ENCODE measurements at places on chromosomes 6 and 20. TPM values are rescaled to one million over a fixed set of nuclear protein-coding genes. Genes with fewer than 3 reads are reported as not detected.

Gene FAM120B
- 21.9 TPM for total RNA-seq

GRCh38 chr20:3820048-3820900, at the start of gene AP5S1:
AP5S1 (plus strand) TSS chr20:3820547; CDS start chr20:3822118, 1,571 bp downstream.
- DNase-seq, result peak; percentile 96

DNA sequence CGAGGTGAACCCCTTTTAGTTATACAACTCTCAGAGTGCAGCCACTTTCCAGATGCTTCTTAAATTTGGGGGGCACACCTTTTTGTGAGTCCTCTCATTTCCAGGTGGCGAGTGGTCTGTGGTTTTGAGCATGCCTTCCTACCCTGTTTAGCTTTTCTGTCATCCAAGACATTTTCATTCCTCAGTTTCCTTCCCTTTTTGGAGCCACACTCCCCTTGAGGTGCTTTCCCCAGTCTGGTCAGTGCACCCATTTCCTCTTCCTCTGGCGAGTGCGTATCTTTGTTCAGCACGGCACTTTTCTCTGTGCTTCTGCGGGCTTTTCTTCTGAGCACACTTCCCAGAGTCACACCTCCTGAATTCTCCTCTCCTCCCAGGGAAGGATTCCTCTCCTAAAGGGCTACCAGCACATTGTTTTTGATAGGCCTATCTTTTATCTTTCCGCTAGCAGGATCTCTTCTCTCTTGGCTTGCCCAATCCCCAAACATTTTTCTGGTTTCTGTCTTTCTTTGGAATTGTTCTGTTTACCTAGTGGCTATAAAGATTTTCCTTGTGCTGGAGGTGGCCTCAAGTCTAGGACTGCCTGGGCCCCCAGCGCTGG, 1.4 kb downstream of the PHF20 start:
- peak; percentile 56 for DNase-seq

DNA sequence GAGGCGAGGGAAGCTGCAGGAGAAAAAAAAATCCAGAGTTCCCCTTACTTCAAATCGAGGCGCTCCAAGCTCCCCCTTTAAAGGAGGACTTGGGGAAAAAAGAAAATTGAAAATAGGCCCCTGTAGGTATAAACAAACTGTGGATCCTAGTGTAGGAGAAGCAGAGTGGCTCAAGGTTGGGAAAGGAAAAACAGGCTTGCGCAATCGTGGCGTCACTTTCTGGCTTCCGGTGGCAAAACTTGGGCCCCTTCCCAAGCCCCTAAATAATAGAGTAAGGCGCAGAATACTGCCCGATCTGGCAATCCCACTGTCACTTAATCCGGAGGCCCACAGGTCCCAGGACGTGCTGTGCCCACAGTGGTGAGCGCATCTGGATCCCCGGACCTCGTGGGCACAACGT, 8.0 kb downstream of the PAX1 start:
- DNase-seq, result no peak

- DNase-seq, result peak; percentile 56
These were observed 539 bp downstream of the TMEM200A start for GRCh38 chr6:130366107-130367005.

All from activated CD4-positive, alpha-beta T cell treated with anti-CD3 and anti-CD28 coated beads for 36 hours (primary cell).